ENCODE measurements at places on chromosomes 13 and 19.

DNA sequence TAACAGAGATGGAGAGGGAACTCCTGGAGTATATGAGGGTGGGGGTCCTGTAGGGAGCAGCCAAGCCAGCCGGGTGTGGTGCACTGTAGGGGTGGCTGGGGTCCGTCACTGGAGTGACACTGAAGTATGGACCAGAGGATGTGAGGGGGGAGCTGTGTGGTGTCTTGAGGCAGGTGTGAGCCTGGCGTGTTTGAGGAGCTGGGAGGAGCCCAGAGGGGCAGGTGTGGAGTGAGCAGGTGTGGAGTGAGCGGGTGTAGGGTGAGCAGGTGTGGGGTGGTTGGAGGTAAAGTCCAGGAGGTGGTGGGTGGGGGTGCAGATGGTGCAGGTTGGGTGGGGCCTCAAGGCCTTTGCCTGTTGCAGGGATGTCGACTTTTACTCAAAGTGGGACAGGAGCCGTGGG lies 5.9 kb downstream of the B3GNT8 start:
- DNase-seq, result no peak

DNA sequence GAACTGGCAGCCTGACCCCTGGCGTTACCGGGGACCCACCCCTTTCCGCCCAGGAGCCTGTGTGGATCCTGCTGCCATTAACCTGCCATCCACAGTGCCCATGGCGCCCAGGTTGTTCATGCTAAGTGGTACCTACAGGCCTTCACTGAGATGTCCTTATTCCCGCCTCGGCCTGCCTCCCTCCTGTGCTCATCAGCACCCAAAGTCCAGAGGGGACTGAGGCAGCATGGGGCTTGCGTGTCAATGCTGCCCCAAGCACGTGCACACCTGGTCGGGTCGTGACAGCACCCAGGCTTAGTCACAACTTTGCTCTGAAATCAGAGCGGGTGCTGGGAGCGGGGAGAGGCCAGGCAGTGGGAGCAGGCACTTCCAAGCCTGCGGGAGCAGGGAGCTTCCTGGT lies 3.7 kb upstream of the INTS6 start:
- no peak for DNase-seq

DNA sequence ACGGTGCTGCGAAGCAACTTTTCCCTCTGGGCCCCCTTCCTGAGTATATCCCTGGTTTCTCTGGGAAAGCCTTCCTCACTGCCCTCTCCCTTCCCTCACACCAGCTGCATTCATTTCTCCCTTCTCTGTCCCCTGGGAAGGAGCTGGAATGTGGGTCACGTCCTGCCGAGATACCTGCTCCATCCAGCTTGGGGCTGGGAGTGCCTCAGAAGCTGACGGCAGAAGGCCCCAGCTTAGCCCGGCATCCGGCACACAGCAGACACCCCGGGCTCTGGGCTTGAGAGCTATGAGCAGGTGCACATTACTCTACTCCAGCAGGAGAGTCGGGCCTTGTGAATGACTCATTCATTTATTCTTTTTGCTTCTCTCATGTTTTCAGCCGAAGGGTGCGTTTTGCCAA lies 170.6 kb downstream of the TEX29 start:
- DNase-seq, result no peak

DNA sequence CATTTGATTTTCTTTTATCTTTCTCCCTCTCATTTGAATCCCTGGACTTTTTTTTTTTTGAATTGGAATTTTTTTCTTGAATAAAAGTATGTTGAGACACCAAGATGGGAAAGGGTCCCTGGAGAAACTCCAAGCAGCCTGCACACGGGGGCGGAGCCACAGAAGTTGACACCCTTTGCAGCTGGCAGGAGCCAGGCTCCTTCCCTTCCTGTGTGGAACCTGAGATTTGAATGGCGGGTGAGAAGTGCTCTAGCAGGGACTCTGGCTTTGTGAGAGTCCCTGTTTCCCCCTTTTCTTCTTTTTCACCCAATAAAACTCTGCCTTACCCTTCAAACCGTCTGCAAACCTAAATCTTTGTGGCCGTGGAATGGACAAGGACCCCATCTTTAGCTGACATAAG lies 1381.0 kb upstream of the MIR17HG start:
- DNase-seq, result no peak

DNA sequence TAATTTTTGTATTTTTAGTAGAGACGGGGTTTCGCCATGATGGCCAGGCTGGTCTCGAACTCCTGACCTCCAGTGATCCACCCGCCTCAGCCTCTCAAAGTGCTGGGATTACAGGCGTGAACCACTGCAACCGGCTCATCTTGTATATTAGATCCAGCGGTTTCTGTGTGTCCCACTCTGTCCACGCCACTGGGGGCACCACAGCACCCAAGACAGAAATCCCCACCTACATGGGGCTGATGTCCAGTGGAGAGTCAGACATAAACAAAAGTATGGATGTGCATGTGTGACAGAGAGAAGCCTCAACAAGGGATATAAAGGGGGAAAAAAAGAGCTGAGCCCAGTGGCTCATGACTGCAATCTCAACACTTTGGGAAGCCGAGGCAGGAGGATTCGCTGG lies 65.8 kb upstream of the ADGRE5 start:
- DNase-seq, result no peak

GRCh38 chr19:10966809-10967208 lies 6.0 kb downstream of the SMARCA4 start:
- DNase-seq, result no peak

DNA sequence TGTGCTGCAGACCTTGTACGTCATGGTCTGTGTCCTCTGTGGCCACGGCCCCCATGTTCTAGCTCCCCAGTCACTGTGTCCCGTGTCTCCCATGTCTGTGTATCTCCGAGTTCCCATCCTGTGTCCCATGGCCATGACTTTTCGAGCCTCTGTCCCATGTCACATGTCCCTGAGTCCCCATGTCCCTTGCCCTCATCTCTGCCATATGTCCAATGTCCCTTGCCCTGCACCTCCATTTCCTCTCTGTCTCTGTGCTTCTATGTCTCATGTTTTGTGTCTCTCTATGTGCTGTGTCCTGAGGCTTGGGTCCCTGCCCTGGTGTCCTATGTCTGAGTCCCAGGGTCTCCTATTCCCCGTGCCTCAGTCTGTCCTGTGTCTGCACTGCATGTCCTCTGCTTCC lies 2.0 kb downstream of the ATP4A start:
- no peak for DNase-seq

DNA sequence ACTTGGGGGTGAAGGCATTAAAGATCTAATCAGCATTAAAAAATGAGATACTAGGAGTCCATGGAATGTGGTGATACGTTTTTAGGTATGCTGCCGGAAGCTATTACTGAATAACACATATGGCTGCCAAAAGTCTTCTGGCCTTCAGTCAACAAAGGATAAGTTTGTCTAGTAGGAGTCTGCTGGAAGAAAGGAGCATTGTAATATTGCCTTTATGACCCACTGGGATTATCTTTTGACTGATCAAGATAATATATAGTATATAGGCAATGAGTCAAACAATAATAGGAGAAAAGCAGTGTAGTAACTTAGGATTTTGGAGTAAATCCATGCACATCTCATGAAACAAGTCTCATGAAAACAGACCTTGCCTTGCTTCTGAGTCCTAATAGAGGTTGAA lies 295.4 kb downstream of the SLITRK6 start:
- no peak for DNase-seq

- DNase-seq, result no peak
Measured at GRCh38 chr13:52353193-52353592, 52.8 kb downstream of the THSD1 start.

- DNase-seq, result no peak
Measured at GRCh38 chr19:39208175-39208795, 4.2 kb upstream of the SYCN start.

GRCh38 chr19:47521473-47522180 lies 6.8 kb upstream of the NAPA start:
- no peak for DNase-seq

GRCh38 chr13:33945477-33945876 lies 127.5 kb downstream of the RFC3 start:
- no peak for DNase-seq

GRCh38 chr13:88223958-88224357 lies 552.8 kb downstream of the SLITRK5 start:
- no peak for DNase-seq

GRCh38 chr13:50156140-50156539 lies 140.9 kb downstream of the KCNRG start:
- DNase-seq, result no peak

GRCh38 chr13:103437651-103438050 lies 371.4 kb upstream of the SLC10A2 start:
- DNase-seq, result no peak

DNA sequence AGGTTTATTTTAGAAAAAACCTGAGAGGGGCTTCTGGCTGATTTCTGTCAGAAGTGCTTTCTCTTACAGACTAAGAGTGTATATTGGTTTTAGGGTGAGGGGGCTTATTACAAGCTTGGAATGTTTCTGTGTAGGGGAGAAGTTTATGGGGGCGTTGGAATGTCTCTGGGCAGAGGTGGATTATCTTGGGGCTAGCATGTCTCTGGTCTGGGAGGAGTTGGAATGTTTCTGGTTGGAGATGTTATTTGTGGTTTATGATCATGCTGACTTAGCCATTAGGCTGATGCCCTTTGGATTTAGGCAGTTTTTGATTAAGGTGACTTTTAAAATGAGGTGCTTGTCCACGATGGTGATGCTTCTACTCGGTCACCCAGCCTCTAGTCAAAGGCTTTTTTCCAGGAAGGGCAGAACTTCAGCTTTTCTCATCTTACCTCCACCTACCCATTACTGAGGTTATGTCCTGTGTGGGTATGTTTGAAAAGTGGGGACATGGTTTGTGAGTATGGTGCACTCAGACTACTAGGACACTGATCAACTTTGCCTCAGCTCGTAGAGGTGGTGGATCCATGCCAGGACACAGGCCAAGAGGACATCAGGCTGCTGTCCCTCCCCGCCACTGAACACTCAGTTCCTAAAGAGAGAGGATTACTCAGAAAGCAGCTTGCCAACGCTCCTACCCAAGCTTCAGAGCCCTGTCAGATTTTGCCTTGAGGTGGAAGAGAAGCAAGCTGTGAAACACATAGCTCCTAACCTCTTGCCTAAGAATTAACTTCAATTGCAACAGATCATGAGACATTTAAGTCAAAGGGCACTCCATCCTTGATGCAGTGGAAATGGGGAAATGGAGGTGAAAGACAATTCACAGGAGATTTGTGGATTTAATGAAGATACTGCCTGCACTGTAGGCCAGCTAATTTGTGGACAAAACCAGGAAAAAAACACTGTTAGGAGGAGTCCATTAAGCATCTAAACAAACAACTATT lies 63.6 kb downstream of the ZNF44 start:
- DNase-seq, result no peak

- no peak for DNase-seq
Measured at GRCh38 chr13:111302045-111302726, 18.3 kb upstream of the TEX29 start.

- DNase-seq, result no peak
Measured at GRCh38 chr13:44605721-44606120, 29.6 kb upstream of the TSC22D1 start.

- no peak for DNase-seq
Measured at GRCh38 chr19:39177736-39178135, 19.0 kb upstream of the NCCRP1 start.

GRCh38 chr13:111304041-111304544 lies 16.3 kb upstream of the TEX29 start:
- no peak for DNase-seq

GRCh38 chr19:36265856-36266374 lies 51.0 kb downstream of the ZNF146 start:
- no peak for DNase-seq

- no peak for DNase-seq
Measured at GRCh38 chr19:35911173-35911572, 3.1 kb upstream of the TYROBP start.

- DNase-seq, result no peak
Measured at GRCh38 chr13:112965573-112966115, 3.4 kb upstream of the MCF2L start.

DNA sequence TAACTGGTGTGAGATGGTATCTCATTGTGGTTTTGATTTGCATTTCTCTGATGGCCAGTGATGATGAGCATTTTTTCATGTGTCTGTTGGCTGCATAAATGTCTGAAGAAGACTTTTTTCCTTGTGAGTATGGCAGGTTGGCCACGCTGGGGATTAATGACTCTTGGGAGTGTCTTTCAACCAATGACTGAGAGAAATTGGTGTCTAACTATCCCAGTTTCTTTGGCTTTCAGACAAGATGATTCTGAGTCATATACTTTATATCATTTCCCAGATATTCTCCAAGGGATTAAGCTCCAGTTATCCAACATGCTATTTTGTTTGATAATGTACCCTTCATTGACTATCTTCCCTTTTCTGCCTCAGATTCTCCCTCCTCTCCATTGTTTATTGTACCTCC lies 35.5 kb upstream of the CSNK1A1L start:
- DNase-seq, result no peak

Data from stimulated activated CD8-positive, alpha-beta memory T cell treated with anti-CD3 and anti-CD28 coated beads, Interleukin-4, amount 100 ng/mL, for 4 hours (primary cell).